ENCODE measurements at places on chromosomes 11 and 22.
A peak's percentile ranks its signal among the peaks of the same experiment; 100 is the strongest.

DNA sequence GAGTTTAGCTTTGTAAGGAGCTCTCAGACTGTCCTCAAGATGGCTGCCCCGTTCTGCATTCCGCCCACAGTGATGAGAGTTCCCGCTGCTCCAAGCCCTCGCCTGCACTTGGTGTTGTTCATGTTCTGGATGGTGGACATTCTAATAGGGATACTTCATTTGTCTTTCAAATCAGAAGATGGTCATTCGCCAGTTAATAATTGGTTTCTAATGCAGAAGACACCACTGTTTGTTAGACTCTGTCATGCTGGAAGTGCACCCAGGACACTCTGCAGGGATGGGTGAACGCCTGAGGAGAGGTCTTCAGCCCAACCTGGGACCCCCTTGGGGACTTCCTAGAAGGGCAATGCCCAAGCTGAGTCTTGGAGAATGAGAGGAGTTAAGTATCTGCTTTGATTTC is 836.4 kb downstream of the TBC1D22A start:
- DNase-seq = no peak

- no peak for DNase-seq
These were observed 5.1 kb downstream of the SYT12 start for GRCh38 chr11:67027943-67028542.

- DNase-seq = peak; percentile 2
These were observed 906.1 kb upstream of the RAG2 start for GRCh38 chr11:37504060-37504611.

- DNase-seq = no peak
These were observed 5.3 kb upstream of the ATP5MG start for GRCh38 chr11:118396097-118396501.

DNA sequence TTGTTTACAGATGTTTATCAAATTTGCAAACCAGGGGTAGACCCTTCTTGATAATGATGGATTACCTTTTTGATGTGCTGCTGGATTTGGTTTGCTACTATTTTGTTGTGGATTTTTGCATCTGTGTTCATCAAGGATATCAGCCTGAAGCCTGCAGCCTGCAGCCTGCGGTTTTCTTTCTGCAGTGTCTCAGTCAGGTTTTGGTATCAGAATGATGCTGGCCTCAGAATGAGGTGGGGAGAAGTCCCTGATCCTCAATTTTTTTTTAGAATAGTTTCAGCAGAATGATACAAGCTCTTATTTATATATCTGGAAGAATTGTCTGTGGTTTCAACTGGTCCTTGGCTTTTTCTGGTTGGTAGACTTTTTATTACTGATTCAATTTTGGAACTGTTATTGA is 19.7 kb upstream of the RAB38 start:
- DNase-seq = no peak

Measured in activated naive CD8-positive, alpha-beta T cell treated with anti-CD3 and anti-CD28 coated beads, Interleukin-2, amount 50 U/mL, for 24 hours (primary cell).